ENCODE measurements at places on chromosomes 12 and 14.

DNA sequence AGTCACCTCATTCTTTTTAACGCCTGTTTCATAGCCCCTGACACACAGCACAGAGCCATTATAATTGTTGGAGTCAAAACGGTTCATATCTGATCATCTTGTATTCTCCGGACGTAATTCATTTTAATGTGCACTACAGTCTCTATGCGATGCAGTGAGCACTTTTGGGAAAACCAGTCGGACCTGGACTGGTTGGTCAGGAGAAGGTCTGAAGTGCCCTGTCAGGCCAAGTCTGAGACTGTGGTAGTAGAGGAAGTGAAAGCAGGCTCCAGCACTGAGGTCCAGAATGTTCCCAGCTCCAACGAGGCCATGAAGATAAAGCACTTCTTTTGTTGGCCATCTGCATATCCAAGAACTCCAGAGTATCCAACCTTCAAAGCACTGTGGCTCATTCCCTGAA lies 117.1 kb upstream of the NCOR2 start:
- peak; percentile 55 for DNase-seq

DNA sequence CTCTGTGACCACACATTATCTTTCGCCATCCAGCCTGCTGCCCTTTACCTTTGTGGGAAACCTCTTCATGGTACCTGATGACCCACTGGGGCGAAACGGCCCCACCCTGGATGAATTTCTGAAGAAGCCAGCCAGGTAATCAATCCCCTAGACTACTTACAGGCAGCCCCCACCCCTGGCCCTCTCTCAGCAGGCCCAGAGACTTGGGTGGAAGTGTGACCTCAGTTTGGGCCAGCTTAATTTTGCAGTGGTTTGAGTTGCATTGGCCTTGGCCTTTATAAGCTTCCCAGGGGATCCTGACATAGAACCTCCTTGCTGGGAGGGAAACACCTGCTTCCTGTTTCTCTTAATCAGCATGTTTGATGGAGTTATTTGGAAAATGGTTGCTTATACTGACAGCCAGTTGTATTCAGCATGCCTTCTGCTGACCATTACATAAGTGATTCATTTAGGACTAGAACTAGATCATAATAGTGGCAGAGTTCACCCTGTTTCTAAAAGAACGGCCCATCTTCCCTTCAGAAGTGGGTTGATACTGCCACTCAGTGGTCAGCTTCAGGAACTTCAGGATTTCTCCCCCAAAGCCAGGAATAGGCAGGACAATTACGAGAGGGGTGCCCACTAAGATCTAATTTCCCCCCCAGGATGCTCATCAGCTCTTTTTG lies 6.1 kb downstream of the SDR39U1 start:
- DNase-seq = peak; percentile 74

DNA sequence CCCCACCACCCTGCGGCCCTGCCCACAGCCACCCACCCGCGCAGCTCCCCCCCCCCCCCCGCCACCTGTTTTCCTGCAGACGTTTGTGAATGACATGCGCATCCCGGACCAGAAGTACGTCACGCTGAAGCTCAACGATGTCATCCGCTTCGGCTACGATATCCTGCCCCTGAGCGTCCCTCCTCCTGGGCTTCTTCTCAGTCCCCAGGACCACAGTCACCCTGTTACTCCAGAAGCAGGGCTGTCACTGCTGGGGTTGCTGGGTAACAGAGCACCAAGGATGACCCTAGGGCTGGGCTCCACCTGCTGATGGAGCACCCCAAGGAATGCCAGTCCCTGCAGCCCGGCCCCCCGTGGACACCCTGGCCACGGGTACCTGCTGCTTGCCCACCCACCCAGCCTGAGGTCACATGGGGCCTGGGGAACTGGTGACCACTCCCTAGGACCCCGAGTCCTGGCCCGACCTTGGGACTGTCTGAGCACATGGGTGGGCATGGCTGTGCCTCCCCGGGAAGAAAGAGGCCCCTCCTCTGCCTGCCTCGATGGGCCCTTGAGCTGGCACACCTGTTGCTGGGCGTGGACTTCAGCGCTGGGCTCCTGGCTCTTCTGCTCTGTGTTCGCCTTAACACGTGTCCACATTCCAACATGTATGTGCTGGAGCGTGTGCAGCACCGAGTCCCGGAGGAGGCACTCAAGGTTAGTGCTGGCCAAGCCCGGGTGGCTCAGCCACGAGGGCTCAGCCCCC lies 12.9 kb downstream of the CEP170B start:
- DNase-seq = no peak

DNA sequence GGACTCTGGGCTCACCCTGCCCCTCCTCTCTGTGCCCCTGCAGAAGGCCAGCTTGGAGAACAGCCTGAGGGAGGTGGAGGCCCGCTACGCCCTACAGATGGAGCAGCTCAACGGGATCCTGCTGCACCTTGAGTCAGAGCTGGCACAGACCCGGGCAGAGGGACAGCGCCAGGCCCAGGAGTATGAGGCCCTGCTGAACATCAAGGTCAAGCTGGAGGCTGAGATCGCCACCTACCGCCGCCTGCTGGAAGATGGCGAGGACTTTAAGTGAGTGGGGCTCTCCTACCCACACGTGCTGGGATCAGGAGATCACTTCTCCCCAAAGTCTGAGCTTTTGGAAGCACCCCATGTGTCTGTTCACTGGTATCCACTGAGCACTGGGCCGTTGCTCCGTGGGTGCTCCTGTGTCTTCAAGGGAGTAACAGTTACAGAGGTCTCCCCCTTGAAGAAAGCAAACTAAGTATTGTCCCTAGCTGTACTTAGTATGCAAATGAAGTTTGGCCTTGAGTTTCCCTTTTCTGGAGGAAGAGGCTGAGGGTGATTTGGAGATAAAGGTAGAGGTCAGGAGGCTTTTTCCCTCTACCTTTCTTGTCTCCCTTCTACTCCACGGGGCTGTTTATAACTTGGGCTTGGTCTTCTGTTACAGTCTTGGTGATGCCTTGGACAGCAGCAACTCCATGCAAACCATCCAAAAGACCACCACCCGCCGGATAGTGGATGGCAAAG lies 3.3 kb downstream of the KRT18 start:
- DNase-seq = no peak

DNA sequence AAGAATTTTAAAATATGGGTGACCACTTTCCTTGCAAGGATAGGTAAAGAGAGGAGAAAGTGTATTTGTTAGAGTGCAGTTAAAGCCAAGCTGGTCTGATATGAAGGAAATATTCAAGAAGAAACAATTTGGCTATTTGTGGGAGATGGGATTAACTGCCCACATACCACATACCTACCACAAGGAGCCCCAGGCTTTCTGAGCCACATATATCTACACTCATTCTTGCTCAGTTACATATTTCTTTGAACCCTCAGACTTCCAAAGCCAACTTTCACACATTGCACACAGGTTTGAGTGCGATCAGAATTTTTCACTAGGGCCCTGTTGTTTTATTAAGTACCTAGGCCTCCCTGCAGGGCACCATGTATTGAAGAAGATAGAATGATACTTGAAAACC lies 330.2 kb downstream of the ZFP36L1 start:
- no peak for DNase-seq

GRCh38 chr14:99271221-99271941 lies 616 bp downstream of the BCL11B start:
- no peak for DNase-seq

DNA sequence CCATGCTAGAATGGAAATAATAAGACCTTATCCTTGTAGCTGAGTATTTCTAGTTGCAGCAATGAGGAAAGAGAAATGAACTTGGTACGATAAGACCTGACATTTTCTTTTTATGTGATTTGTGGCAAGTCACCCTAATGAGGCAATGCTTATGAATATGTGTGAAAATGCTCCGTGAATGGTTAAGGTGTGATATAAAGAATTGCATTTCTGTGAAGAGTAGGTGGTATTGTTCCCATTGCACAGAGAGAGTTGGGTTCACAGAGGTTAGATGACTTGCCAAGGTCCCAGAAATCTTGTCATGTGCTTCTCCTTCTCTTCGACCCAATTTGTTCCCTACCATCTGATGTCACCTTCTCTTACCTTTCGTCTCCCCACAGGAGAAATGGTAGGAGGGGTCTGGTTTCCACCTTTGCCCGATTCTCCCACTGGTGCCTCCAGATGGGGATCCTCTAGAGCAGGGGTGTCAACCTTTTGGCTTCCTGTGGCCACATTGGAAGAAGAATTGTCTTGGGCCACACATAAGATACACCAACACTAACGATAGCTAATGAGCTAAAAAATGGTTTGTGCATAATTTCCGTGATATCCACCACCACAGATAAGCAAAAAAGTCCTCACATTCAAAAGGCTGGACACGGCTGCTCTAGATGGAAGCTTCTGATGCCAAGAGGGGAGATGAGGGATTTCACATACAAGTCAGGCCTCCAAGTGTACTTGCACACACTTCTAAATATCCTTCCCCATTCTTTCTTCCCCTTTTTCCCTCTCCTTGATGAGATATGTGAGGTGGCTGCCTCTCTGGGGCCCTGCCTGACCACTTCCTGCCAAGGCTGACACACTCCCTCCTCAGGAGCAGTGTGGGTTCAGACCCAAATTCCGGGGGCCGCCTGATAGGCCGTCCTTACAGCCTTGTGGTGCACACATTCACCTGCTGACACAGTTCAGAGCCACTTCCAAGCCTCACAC lies 96.1 kb downstream of the PLXNC1 start:
- peak; percentile 80 for DNase-seq

- DNase-seq = no peak
Measured at GRCh38 chr12:1662761-1663439, 28.0 kb upstream of the ADIPOR2 start.

DNA sequence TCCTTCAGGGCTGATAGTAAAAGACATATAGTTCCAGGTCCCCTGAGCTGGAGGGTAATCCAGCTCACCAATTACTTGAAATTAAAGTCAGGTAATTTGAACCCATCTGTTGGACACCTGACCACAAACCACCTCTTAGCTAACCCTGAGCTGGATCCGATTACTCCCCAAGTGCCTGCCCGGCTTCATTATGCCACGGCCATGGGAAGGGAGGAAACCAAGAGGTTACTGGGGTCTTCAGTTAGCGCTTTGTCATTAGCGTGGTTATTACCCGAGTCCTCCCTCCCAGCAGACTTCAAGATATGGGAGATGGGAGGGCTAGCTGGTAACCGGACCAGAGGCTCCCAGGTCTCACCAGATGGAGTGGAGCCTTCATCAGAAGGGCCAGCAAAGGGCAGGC lies 1071.4 kb downstream of the BCL11B start:
- DNase-seq = no peak

GRCh38 chr14:45793081-45793480 lies 540.1 kb upstream of the MIS18BP1 start:
- DNase-seq = no peak

GRCh38 chr12:28349196-28349595 lies 158.9 kb downstream of the CCDC91 start:
- no peak for DNase-seq

DNA sequence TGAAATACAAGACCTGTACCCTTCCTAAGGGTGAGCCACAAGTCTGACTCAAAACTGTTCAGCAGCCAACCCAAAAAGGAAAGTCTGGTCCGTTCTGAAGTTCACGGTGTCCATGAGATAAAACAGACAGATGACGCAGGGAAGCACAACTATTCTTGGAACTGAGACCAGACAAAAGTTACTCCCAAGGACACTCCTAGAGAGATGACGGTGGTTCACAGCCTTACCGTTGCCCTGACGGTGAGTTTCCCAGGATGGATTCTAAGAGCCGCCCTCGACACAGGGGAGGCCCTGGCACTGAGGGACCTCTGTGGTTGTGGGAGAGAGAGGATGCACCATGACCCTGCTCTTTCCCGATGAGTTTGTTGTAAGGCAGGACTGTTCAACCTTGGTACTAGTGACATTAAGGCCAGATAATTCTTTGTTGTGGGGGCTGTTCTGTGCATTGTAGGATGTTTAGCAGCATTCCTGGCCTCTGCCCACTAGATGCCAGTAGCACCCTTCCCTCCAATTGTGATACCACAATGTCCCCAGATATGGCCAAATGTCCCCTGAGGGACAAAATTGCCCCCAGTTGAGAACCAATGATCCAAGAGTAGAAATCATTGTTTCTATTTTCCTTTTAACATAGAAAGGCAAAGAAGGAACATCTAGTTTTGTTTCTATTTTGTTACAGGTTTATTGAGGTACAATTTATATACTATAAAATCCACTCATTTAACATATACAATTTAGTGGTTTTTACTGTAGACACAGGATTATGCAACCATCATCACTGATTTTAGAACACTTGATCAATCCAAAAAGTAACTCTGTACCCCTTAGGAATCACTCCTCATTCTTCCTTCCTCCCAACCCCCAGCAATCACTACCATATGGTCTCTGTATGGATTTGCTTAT lies 23.0 kb downstream of the OR10P1 start:
- peak; percentile 70 for DNase-seq

DNA sequence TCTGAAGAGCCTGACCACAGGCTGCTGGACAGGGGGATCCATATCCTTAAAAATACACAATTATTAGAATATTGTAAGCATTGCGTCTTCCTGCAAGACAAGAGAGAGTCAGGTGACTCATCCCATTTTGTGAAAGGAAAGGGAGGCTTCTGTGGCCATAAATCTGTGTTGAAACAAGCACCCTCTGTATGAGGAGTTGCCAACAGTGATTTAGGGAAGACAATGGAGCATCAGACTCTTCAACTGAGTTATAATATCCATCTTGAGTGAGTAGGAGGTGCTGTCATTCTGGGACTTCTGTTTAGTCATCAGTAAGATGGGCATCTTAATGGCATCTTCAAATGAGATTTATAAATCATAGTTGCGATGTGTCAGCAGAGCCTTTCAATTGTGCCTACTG lies 554.5 kb downstream of the AACS start:
- DNase-seq = no peak

GRCh38 chr14:42947991-42948390 lies 1341.3 kb downstream of the LRFN5 start:
- no peak for DNase-seq

DNA sequence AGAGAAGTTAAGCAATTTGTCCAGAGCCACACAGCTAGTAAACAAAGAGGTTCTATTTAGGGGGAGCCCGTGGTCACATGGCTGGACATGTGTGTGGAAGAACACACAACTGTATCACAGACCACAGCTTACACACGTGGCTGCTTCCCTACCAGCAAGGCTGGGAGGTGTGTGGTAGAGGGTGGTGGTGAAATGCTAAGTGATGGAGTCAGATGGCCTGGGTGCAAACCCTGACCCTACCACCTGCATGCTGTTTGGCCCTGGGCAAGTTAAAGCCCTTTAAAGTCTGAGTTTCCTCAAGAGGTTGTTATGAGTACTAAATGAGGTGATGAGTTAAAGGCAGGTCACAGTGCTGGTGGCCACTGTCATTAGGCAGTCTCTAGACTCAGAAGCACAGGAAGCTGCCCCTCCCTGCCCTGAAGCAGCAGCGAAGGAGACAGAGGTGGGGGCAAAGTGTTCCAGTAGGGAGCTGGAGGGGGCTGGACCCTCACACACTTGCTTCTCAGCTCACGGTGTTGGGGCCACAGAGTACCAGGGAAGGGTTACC lies 64.2 kb downstream of the ERH start:
- no peak for DNase-seq

DNA sequence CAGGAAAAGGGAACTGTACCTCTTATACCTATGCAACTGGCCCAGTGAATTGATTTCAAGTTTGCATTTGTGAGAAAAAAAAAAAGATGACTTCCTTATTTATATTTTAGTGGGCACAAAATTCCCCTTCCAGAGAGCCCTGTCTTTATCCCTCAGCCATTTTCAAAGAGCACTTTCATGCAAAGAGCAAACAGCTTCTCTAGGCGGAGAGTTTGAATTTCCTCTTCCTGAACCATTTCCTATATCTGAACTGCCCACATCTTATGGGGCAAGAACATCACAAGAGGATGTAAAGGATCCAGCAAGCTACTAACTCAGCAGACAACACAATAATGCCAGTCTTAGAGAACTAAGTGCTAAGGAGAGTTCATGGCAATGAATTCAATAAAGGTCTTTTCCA lies 22.3 kb upstream of the PLXNC1 start:
- peak; percentile 90 for DNase-seq

GRCh38 chr14:77041881-77042545 lies 13.5 kb upstream of the IRF2BPL start:
- peak; percentile 65 for DNase-seq

GRCh38 chr12:63822352-63822751 lies 22.1 kb upstream of the SRGAP1 start:
- peak; percentile 2 for DNase-seq

Data from suppressor macrophage treated with lipopolysaccharide for 1 hour (primary cell).